ENCODE measurements at places on chromosomes 4 and X.
A peak's percentile ranks its signal among the peaks of the same experiment; 100 is the strongest.

GRCh38 chrX:63426519-63426918 is 75.4 kb upstream of the SPIN4 start:
- no peak for DNase-seq

DNA sequence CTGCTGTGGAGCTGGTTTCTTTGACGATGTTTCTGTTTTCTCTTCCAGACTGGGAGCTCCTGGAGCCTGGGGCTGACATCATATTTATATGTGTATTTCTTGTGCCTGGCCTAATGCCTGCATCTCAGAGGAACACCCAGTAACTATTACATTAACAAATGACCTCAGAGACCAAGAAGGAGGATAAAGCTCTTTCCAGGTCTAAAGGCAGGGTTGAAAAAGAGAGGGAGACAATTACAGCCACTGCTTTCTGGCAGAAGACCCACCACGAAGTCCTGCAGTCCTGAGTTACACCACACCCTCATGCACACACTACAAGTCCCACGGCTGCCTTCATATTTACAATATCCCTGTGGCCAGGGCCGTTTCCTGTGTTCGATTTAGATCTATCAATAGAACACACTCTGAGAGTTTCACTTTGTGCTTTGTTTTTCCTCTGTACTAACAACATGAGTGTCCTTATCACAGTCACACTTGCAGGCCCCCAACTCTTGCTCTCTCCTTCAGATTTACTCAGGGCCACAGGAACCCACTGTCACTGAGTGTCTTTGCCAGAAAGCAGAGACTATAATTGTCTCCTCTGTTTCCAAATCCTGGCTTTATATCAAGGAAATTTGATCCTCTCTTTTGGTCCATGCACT is 535.5 kb downstream of the MID1IP1 start:
- DNase-seq, result no peak

DNA sequence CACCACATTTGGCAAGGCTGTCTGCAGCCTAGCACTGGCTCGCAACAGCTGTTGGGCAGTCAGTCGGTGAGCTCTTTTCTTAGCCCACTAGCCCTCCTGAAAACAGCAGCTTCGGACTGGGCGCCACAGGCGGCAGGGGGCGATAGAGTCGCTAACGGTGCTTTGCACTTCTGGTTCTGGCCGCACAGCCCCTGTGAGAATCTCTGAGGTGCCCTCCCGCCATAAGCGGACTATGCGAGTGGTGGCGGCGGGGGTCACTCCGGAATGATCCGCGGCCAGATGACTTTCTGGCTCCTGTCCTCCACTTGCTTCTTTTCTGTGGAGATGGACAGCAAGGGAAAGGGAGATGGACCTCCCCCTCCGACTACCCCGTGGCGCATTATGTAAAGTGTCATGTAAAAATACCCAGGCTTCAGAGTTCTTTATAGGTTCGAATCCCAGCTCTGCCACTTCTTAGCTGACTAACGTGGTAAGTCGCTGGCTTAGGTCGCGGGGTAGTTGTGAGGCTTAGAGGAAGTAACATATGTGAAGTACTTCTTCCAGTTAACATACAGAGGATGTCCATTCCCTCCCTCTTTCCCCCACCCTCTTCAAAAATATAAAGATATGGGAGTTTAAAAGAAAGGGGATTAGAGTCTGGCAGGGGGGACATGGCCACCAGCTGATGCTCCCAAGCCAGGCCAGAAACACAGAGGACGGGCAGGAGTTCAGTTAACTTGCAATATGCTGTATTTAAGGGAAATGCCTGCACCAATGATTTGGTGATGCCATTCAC is 11.0 kb downstream of the ARHGAP36 start:
- DNase-seq, result no peak

DNA sequence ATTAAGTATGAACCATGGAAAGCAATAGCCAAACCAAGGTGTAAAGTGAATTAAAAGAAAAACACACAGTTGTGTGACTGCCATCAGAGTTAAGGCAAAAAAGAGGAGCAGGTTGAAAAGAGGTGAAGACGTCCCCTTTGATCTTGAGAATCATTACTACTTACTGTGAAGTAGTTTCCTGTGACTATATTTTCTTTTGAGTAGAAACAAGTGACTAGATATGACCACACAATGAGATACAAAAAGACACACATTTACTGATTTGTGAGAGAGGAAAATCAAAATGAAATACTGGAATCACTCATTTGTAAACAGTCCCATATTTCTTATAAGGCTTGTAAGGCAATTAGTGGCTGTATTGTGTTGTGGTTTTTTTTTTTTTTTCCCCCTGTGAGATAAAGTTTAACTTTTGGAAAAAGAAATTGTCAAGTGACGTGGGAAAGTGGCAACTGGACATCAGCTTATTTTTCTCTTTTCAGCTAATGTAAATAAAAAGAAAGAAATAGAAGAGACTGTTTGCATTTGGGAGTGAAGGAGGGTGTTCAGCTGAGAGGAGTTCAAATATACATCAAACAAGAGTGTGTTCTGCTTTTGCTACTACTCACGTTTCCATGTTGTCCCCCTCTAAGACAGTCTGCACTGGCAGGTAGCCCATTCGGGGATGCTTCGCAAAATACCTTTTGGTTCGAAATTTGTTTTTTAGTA is 106.4 kb upstream of the FTHL17 start:
- DNase-seq, result no peak

DNA sequence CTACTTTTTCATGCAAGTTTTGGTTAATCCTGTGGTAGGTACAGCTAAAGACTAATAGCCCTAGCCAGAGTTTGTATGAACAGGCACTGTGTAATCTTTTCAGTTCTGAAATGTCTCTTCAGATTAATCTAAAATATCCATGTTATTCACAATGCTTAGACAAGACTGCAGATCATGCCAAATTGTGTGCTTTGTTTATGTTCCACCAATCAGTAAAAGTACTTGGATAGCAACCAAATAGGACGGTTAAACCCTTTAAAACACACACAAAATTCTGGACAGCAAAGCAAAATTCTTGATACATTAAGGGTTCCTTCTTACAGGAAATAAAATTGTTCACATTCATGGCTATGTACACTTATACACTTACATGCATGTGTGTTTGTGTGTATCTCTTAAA is 139.1 kb downstream of the KLHL13 start:
- no peak for DNase-seq

GRCh38 chr4:136495076-136495475 is 1037.2 kb downstream of the PCDH18 start:
- DNase-seq, result no peak

DNA sequence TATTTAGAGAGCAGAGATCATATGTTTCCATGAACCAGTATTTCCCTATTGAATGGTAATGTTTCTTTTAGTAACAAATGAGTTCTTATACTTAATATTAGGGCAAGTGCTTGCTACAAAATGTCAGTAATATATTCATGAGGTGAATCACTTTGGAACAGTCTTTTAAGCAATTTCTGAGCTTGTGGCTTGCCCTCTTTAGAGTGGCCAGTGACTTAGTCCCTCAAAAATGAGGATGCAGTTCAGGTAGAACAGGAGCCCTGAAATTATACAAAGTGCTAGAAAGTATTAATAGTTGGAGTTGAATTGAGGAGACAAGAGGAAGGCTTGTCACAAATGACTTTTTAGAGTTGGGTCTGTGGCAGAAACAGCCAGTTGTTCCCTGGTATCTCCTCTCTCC is 53.4 kb upstream of the PITX2 start:
- no peak for DNase-seq

DNA sequence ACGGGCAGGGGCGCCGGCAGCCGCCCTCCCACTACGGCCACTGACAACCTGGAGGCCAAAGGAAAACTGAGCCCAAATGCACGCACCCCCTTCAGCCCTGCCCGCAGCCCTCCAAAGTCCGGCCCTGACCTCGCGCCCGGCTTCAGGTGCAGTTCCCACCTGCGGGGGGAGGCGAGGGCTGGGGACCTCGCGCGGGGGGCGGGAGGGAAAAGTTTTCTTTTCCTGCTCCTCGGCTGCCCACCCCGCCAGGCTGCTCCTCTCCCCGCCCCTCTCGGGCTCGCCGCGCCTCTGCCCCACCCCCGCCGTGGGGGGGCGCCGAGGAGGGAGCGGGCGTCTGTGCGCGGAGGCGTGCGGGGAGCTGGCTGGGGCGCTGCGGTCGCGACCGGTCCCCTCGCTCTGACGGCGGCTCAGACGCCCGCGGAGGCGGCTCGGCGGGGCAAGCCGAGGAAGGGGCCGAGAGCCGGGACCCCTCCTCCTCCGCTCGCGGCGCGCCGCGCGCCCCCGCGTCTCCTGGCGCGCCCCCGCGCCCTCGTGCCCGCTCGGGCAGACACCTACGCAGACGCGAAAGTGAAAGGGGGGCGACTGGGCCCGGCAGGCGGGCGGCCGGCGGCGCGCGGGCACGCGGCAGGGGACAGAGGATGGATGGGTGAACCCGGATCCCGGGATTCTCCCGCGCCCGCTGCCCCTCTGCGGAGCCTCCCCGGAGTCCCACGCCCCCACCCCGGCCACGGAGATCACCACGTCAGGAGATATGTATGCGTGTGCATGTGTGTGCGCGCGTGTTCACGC is 3.1 kb upstream of the NR3C2 start:
- DNase-seq, result peak; percentile 50

- DNase-seq, result no peak
Observed at GRCh38 chrX:71212536-71212935, 10.5 kb upstream of the GJB1 start.
